ENCODE measurements at places on chromosomes 11 and 22.
A peak's percentile ranks its signal among the peaks of the same experiment; 100 is the strongest.

DNA sequence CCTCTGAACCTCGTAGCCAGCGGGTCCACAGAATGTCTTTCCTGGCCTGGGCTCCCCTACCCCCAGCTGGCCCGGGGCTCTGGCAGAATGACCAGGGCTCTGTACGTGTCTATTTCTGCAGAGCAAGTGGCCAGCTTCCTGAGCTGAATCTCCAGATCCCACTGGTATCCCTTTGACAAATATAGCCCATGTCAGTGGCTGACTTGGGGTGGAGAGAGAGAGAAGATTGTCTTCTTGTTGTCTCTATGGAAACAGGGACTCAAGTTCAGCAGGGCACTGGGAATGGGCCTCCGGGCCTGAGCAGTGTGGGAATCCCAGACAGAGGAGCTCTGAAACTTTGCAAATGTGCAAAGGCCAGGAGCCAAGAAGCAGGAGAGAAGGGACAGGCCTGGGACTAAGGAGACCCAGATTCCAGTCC is 33.9 kb downstream of the ANO1 start:
- peak; percentile 68 for DNase-seq

DNA sequence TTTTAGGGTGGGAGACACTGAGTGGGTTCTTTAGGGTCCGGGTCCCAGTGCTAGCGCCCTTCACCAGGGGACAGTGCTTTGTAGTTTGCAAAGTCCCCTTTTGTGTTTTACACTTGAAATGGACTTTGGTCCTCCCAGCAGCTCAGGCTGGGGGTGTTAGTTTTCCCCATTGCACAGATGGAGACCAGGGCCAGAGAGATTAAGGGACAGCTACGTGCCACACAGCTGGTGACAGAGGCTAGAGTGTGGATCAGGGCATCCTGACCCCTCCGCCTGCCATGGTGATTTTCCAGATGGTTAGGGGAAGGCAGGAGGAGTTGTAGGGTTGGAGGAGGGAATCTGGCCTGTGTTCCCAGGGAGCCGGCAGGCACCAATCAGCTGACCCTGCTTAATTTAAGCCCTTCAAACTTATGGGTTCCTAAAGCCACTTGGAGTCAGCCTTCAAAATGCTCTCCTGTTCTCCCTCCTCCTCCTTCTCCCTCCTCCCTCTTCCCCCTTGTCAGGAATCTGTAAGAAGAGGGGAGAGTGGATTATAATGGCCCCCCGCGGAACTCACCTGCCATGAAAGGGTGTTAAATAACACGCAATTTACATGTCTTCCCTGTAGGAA is 22.5 kb upstream of the MPPED1 start:
- no peak for DNase-seq

DNA sequence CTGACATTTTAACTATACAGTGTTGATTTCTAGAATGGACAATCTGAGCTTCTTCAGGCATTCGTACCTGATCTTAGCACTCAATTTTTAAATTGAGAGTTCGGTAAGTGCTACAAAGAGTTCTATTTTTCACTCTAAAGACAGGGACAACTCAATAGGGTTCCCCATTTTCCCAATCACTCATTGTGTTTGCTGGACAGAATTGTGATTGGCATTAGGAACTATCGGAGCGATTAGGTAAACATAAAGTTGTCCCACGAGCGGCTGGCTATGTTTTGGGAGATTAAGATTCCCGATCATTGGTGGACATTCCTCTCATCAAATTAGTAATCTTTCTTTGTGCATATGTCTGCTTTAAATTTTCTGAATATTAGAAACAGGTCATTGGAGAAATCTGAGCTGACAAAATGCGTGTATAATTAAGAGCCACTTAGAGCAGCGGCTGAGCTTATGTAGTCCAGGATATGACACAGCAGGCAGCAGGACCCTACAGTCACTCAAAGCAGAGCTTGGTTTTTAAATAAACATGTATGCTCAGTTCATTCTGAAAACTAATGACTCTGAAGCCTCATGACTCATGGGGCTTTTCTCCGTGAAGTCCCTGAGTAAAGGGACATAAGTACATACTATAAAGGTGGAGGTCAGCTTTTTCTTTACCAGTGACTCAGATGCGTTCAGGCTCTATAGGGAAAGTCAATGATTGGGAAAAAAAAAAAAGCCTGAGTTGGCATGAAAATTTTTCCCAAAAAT is 109.4 kb downstream of the GRIA4 start:
- no peak for DNase-seq

DNA sequence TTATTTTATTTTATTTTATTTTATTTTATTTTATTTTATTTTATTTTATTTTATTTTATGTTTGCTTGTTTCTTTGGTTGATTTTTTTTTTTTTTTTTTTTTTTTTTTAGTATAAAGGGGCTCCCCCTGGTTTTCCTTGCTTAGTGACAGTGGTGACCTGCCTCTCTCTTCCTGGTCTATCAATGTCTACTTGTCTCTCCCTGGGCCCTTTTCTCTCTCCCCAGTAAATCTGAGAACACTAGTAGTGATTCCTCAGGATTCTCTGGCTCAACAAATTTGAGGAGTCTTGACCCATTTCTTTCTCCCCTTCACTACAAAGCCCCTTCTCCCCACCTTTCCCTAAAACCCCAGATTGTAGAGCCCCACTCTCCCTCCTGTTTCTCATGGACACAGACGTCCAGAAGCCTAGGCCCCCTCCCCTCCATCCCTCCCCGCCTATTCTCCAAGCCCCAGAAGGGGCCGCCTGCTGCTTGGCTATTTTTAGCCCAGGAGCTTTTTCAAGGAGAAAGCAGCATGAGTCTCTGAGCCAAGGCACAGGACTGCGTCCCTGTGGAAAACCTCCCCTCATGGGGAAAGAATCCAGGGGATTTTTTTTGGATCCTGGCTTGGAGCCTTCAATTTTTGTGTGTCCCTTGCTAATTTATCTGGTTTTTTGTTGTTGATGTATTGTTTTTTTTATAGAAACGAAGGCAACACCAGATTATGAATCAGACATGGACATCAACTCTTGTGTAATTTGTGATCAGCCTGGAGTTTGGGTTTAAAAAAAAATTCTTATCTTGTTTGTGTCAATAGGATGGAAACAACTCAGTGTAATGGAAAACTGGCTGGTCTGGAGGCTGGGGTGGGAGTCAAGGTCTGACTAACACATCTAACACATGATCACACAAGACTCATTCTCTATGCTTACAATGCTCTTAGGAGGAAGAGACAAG is 17.5 kb upstream of the ACCSL start:
- DNase-seq = no peak

DNA sequence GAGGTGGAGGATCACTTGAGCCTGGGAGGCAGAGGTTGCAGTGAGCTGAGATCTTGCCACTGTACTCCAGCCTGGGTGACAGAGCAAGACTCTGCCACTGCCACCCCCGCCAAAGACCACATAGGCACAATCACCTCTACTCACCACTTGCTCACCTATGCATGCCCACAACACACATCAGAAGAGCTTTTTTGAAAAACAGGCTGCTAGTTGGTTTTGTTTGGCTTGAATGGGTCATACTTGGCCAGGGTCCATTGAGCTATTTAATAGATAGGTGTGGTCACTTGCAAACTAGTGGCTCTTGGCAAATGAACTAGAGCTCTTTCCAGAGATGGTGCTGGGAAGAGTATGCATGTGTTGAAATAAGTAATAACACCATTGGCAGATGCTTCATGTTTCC is 80.1 kb downstream of the EMSY start:
- DNase-seq = peak; percentile 64

DNA sequence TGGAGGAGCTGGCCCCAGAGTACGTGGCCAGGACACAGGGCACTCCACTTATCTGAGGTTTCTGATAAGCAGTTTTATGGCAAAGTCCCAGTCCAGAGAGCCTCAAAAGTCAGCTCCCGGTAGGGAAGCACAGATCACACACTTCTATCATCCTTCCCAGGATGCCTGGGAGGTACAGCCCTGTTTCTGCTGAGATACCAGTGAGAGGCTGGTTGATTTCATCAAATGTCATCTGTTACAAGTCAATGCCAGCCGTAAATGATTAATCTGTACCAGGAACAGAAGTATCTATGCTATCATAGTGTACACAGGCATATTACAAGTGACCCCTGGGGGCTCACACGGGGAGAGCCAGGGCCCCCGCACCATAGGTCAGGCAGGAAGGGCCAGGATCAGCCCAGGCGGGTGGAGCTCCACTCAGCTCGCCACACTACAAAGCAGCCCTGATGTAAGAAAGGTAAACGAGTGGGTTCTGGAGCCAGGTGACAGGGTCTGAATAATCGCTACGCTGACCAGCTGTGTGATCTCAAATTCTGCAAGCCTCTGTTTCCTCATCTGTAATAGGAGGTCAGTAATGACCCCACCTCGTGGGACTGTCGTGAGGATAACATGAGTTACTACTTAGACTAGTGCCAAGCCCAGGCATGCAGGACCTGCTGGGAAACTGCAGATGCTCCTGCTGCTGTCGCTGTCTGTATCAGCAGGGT is 17.6 kb downstream of the PLA2G6 start:
- DNase-seq = peak; percentile 56

- DNase-seq = peak; percentile 15
These were observed 31.0 kb upstream of the ACCSL start for GRCh38 chr11:44016546-44017442.

DNA sequence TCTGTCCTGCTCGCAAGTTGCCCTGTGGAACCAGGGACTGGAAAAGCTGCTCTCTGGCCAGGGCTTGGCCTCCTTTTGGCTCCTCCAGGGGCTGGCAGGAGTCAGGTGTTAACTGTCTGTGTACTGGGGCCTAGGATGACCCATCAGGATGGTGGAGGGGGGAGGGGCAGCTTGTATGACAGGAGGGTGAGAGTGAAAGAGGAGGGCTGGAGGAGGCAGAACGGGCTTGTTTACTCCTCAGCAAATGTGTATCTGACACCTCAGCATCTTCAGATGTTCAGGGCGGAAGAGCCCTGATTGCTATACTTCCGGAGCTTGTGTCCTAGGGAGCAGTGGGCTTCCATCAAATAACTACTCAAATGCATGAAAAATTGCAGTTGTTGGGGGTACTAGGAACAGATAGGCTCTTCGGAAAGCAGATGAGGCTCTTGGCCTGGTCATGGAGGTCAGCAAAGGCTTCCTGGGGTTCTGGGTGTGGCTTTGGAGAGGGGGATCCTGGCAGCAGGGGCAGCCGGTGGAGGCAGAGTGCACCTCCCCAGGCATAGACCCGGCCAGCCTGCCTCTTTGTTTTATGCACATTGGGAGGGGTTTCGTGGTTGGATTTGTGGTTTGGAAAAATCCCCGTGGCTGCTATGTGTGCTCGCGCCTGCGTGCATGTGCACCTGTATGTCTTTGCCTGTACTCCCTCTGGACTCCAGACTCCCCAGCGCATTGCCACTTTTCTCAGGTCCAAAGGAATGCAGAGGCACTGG is 31.2 kb downstream of the CD82 start:
- DNase-seq = no peak

GRCh38 chr11:20122131-20122530 is 38.1 kb downstream of the DBX1 start:
- no peak for DNase-seq

GRCh38 chr11:103631841-103632240 is 404.6 kb upstream of the DDI1 start:
- DNase-seq = no peak

DNA sequence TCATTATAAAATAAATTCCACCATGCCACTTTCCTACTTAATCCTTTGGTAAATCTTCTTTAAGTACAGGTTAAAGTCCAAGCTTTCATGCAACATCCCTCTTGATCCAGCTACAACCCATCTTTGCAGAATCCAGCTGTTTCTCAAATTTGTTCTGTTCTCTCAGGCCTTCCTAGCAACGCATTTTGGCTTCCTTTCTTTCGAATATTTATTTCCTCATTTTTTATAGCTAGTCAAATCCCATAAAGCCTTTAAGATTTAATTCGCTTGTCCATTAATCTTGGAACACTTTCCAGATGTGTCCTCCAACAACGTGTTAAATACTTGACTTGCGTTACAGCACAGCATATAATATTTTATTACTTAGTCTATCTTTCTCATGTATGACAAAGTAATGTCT is 600.1 kb upstream of the CHORDC1 start:
- DNase-seq = no peak

GRCh38 chr11:134607963-134608750 is 196.1 kb upstream of the B3GAT1 start:
- peak; percentile 68 for DNase-seq

GRCh38 chr11:102615077-102615893 is 9.8 kb downstream of the MMP20 start:
- DNase-seq = no peak

DNA sequence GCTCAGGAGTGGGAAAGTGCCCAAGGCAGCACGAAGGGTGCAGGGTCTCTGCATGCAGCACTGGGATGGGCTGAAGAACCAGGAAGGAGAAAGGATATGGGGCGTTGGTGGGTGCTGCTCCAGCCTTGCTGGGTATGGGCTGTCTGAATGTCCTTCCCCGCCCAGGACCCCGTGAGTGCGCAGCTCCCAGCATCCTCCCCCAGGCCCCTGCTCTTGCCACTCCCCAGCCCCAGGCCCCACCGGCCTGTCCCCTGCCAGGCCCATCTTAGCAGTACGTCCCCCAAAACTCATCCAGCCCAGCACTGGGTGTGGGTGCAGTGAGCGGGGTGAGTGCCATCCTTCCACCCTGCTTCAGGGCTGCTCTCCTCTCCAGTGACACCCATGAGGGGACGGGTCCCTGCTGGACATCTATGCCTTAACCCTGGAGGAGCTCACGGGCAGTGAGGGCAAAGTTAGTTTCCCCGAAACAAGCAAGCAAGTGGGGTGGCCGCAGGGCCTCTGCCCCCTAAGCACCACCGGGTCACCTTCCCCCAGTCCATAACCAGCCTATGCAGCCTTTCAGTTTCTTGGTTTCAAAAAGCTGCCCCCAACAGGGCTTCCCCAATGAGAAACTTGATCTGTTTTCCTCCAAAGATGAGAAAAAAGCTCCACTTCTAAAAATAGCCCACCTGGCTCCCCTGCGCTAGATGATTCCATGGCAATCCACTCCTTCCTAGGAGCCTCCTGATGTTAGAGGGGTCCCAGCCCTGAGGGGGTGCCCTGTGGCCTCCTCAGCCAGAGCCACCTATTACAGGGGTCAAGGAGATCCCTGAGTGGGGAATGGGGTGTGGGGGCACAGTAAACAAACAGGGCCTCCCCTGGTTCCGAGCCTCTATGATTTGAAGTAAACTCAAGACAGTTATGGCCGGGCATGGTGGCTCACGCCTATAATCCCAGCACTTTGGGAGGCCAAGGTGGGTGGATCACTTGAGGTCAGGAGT is 103.8 kb downstream of the MORC2 start:
- no peak for DNase-seq

DNA sequence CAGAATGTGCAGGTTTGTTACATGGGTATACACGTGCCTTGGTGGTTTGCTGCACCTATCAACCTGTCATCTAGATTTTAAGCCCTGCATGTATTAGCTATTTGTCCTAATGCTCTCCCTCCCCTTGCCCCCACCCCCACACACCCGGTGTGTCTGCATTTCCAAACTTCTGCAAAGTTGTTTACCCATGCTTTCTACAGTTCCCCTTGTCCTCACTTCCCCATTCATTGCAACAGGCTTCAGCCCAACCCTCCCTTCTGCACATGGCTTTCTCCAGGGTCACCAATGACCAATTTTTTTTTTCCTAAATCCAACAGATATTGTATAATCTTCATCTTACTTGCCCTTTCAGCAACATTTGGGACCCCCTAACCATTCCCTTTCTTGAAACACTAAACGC is 32.0 kb upstream of the NUP50 start:
- peak; percentile 14 for DNase-seq

All from stomach (tissue), 19 donors.